Activated T-helper 1 cell treated with Interleukin-2 at 50 U/mL for 16 hours (primary cell): ENCODE measurements at places on chromosomes 11 and 22.

- no peak for DNase-seq
These were observed 13.2 kb upstream of the SMIM35 start for GRCh38 chr11:118099838-118100556.

DNA sequence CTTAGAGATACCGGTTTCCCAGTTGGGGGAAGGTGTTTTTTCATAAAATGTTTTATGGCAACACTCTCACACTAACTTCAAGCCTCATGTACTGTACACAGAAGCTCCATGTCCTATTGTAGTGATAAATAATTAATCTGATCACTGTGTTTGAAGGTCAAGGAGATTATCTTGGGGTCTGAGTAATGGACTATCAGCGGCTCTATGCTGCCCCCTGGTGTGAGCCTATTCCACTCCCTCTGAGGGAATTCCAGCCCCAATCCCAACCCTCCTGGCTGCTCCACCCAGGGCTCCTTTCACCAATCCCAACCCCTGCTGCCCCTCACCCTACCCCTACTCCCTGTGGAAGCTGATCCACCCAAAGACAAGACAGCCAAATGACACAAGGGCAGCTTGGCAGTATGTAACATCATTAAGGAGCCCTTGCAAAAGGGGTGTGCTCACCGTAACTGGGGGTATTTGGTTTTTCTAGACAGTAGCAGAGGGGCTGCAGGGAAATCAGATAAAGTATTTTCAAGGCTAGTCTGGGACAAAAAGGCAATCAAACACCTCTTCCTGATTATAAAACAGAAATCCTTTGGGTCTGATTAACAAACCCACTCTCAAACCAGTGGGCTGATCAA is 22.3 kb downstream of the HPS4 start:
- DNase-seq, result no peak

- no peak for DNase-seq
These were observed 18.6 kb downstream of the PHLDB1 start for GRCh38 chr11:118625976-118626375.

GRCh38 chr11:10155793-10156490 is 138.1 kb downstream of the SBF2 start:
- no peak for DNase-seq

DNA sequence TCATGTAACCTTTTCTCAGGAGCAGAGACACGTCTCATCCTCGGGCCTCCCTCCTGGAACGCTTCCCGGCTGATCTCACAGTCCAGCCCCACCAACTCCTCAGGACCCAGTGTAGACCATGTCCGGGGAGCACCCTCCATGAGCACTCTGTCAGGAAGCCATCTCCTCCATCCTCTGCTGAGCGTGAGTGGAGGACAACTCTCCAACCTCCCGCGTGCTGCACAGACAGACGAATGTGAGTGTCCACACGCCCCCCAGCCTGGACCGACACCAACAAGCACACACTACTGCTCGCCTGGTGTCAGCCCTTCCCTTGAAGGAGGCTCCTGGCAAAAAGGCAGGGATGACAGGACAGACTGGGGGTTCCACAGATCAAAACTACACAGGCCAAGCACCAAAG is 86.6 kb downstream of the SHANK2 start:
- DNase-seq, result no peak

DNA sequence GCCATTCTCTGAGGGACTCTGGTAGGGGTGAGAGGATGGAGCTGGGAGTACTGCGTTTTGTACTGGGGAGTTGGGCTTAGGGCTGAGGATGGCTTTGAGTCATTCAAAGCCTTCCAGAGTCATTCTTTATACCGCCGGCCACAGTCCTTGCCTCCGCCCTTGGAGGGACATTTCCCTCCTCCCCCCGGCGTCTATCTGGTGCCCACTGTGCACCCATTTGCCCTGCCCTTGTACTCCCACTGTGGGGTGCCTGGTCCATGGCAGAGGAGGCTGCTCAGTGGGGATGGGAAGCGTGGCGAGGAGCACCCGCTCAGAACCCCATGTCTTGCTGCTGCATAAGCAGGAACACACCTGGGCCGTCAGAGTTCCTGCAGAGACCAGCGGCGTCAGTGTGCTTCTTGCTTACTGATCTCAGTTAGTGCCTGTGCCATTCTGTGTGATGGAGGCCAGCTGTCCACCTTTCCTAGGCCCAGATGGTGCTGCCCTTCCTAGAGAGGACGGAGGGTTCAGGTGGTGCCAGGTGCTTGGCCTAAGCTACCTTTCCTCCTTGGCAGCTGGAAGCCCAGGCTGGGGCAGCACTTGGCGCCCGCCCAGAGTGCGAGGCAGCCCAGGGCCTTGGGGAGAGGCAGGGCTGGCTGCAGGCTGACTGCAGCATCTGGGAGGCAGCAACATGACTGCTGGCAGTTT is 23.3 kb upstream of the TMEM191C start:
- no peak for DNase-seq
